ENCODE measurements at places on chromosomes 1 and 21. TPM values are rescaled to one million over a fixed set of nuclear protein-coding genes. Genes with fewer than 3 reads are reported as not detected.
A peak's percentile ranks its signal among the peaks of the same experiment; 100 is the strongest.

DNA sequence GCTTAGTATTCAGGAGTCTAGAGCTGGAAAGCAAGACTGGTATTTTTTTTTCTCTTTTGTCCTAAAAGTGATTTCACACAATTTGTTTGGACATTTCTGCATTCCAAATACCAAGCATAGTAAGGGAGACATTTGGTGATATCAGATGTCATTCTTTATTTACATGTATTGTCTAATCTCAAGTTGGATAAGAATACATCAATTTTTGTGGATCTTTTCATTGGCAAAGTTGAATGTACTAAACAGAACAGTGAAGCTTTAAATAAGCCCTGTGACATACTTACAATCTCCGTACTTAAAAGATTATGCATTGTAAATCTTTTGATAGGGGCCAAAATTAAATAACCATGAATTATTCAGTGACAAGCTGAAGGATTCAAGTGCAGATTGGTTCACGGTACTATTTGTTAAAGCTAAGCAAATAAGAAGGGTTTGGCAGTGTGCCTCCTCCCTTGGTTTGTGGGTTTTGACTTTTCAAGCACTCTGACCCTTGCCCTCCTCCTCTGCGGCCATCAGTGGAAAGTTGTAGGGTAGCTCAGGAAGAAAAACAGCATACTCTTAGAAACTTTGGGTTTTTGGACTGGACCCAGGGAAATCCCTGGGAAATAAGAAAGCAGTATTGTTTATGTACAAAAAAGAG lies 663.7 kb downstream of the ADGRL2 start:
- DNase-seq: no peak

GRCh38 chr1:111392460-111392945 lies 35.0 kb downstream of the OVGP1 start:
- no peak for DNase-seq

- peak; percentile 11 for DNase-seq
These were observed 52.7 kb downstream of the TRIM33 start for GRCh38 chr1:114458237-114458777.

DNA sequence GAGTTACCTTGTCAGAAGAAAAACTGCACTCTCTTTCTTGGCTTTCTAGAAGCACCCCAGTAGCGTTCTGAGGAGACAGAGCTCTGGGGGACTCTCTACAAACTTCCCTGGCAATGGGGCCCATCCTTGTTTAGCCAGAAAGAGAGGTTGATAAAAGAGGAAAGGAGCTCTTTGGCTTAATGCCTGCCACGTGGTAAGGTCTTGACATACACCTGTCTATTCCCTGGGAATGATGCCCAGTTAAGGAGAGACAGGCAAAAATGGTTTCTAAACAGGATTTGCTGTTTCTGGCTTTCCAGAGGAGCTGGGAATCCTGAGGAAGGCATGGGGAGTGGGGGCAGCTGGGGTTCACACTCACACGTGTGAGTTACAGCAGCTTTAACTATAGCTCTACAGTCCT lies 30.2 kb upstream of the IL20 start:
- DNase-seq: no peak

DNA sequence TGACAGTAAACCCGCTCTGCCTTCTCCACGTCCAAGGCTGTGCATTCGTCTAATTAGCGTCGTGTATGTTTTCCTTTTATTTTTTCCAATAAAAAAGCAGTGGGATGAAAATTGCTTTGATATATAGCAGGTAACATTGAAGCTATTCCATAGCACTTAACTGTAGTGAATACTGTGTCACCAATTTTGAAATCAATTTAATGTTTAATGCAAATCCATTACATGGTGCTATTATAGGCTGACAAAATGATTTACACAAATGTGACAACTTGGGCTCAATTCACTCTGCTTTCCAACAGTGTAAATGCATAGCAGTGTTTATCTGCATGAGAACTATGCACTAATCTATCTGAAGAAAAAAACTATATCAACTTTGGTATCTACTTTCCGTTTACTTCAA lies 264.8 kb downstream of the TM2D1 start:
- DNase-seq: no peak

GRCh38 chr21:34596561-34597271 lies 18.2 kb downstream of the RCAN1 start:
- no peak for DNase-seq

GRCh38 chr1:63691701-63692425 lies 82.0 kb upstream of the ROR1 start:
- DNase-seq: peak; percentile 52

DNA sequence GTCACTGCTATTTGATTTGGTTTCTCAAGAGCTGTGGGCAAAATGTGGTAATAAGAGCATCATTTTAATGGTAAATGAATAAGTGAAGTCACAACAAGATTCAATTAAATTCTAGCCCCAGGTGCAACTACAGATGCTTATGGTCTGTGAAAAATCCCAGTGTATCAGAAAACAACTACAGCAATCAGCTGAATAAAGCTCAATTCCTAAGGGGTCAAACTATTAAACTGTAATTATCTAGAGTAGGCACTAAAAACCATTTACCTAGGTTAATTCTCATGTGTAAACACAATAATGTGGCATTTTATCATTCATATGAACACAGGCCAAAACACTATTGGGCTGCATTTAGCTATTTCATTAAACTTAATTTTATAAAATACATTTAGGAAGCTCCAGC lies 9.6 kb downstream of the TARBP1 start:
- DNase-seq: no peak

DNA sequence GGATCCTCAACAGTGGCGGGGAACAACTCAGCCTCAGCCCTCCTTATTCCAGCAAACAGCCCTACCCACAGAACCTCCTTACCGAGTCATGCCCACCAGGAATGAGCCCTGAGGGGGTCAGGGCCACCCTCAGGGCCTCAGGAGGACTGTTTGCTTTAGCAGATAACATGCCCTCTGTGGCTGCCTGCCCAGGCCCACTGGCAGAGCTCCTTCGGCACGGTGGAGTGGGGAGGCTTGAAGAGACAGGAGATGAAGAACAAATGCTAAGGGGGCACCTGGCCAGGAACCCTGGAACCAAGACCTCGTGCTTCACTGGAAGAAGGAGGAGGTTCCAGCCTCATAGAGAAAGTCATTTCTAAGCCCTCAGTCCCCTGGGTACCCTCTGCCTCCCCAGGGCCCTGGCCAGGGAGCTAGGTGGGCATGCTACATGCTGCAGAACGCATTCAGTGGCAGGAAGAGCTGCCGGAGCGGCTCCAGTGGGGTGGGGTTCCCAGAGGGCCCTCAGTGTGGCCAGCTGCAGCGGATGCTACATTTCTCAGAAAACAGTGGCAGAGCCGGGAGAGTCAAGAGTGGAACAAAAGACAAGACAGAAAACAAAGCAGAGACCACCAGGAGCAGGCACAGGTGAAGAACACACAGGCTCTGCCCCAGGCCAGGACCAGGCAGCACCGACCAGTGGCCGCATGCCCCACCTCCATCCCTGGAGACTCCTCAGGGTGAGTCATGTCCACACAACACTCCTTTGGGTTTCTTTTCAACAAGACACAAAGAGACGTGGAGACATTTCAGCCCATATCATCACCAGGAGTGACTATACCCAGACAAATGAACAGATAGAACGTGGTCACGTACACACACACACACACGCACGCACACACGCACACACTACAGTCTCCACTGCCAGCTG lies 39.8 kb downstream of the RIMS3 start:
- no peak for DNase-seq

DNA sequence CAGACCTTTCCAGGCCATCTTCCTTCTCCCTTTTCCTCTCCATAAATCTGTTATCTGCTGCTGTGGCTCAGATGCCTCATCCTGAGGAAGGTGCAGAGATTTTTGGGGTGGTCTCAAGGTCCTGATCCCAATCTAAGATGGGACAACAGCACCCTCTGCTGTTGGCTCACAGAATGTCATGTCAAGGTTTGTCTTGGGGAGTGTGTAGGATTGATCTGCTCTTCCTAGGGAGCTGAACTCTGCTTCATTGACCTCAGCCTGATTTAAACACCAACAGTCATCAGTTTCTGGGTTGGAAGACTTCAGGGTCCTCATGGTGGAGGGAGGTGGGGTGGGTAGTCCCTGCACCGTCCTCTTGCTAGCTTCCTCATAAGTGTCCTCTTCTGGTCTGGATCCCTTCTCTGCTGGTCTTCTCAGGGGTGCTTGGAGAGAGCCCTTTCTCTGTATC lies 62.8 kb upstream of the LAX1 start:
- peak; percentile 75 for DNase-seq

DNA sequence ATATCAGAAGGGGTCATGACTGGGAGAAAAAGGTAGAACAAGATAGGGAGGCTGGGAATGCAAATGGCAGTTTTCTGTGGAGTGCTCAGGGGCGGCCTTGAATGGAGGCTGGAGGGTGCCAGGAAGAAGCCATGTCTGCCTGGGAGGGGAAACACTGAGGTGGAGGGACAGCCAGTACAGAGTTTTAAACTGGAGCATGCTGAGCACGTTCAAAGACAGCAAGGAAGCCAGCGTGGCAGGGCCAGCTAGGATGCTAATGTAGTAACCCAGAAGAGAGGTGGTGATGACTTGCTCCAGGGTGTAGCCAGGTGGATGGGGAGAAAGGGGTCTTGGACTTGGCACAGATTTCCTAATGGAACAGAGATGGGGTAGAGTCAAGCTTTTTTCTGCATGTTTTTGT lies 445.8 kb upstream of the VAMP3 start:
- DNase-seq: no peak

GRCh38 chr1:205077934-205078311 lies 6.3 kb downstream of the TMEM81 start:
- no peak for DNase-seq

PRAMEF6 gene
- total RNA-seq: not detected

NPL gene
- 4.0 TPM for total RNA-seq

GUCA2B gene
- total RNA-seq: not detected

DENND2D gene
- total RNA-seq: 174 TPM

SPRR4 gene
- total RNA-seq: not detected

PDPN gene
- total RNA-seq: not detected

CELA2B gene
- total RNA-seq: not detected

Data from activated CD4-positive, alpha-beta T cell treated with anti-CD3 and anti-CD28 coated beads for 36 hours (primary cell).